Mesothelial cell of epicardium (in vitro differentiated cells): ENCODE measurements at places on chromosomes 13 and 19. TPM values are rescaled to one million over a fixed set of nuclear protein-coding genes. Genes with fewer than 3 reads are reported as not detected.
A peak's percentile ranks its signal among the peaks of the same experiment; 100 is the strongest.

Gene KLK14
- 0.45 to 0.99 TPM (median 0.47 TPM) in 3 replicates for total RNA-seq

DNA sequence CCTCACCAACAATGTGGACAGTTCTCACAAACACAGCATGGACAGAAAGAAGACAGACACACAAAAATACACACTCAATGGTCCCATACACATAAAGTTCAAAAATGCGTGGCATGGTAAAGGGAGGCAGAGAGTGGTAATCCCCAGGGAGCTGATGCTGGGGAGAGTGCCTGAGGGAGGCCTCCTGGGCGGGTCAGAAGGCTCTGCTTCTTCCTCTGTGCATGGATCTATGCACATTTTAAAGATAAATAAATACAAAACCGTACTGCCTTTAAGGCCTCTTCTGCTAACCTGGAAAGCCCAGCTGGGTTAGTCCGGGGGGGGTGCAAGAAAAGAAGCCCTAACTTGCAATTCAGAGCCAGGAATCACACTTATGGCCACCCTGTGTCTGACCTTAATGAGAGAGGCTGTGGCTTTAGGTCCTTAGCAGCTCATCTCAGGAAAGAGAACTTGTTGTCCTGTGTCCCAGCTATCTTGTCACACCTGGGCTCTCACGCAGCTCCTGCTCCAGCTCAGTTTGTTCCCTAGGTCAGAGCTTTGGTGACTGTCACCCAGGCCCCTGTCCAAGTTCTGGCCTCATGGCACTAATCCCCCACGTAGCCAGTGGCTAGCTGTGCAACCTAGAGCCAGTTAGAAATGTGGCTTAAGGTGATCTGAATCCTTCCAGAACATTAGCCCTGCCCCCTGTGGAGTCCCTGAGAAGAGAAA lies 28.5 kb downstream of the POP4 start:
- H3K4me3 ChIP-seq = no peak overlapping the region
- no peaks in the 10 kb centered on the region for H3K4me1 ChIP-seq
- no peaks in the 10 kb centered on the region for H3K27me3 ChIP-seq
- no peaks in the 10 kb centered on the region for H3K36me3 ChIP-seq
- H3K27ac ChIP-seq = no peak overlapping the region

Gene CYP2S1
- 12.8 to 15.5 TPM (median 13.2 TPM) in 3 replicates for total RNA-seq

GRCh38 chr13:97211300-97211699 lies 10.8 kb upstream of the MBNL2 start:
- H3K4me1 ChIP-seq = peaks cover 20% of the 10 kb centered on the region
- H3K27me3 ChIP-seq = no peaks in the 10 kb centered on the region
- H3K4me3 ChIP-seq = no peak overlapping the region
- peak overlapping the region; percentile 45 for H3K27ac ChIP-seq
- H3K36me3 ChIP-seq = peaks cover 9% of the 10 kb centered on the region

DNA sequence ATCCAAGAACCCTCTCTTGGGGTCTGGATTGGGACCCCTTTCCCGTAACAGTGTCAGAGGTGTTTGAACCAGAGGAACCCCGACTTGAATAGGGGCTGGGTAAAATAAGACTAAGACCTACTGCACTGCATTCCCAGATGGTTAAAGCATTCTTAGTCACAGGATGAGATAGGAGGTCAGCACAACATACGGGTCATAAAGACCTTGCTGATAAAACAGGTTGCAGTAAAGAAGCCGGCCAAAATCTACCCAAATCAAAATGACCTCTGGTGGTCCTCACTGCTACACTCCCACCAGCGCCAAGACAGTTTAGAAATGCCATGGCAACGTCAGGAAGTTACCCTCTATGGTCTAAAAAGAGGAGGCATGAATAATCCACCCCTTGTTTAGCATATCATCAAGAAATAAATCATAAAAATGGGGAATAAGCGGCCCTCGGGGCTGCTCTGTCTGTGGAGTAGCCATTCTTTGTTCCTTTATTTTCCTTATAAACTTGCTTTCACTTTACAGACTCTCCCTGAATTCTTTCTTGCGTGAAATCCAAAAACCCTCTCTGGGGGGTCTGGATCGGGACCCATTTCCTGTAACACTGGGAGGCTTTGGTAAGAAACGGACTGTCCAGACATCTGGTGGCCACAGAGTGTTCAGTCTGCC lies 4.4 kb upstream of the SIN3B start:
- peaks cover 1% of the 10 kb centered on the region for H3K36me3 ChIP-seq
- DNase-seq = no peak
- H3K27ac ChIP-seq = peak overlapping the region; percentile 87
- H3K4me3 ChIP-seq = peak overlapping the region; percentile 54
- peaks cover 26% of the 10 kb centered on the region for H3K4me1 ChIP-seq

- peaks cover 6% of the 10 kb centered on the region for H3K4me1 ChIP-seq
- no peak overlapping the region for H3K4me3 ChIP-seq
- DNase-seq = no peak
- H3K27ac ChIP-seq = no peak overlapping the region
- peaks cover 39% of the 10 kb centered on the region for H3K27me3 ChIP-seq
- H3K36me3 ChIP-seq = no peaks in the 10 kb centered on the region
Measured at GRCh38 chr19:33789344-33789743, 7.3 kb upstream of the KCTD15 start.
